Dorsolateral prefrontal cortex (tissue), 122 donors: ENCODE measurements at places on chromosomes 4 and X.

DNA sequence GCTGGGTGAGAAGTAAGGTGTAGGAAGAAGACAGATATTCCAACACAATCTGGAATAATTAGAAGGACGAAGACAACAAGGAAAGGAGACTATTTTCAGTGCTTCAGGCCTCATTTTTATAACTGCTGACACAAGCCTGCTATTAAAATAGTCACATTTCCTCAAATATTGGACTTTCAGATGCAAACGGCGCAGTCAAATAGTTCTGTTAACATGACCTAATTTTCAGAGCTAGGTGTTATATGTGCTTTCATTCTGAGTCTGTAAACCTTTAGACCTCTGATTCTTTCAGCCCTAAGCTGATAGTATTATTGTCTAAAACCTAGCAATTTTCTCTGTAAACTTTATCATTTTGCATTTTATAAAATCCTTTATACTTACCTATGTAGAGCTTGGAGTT is 261.5 kb downstream of the IL1RAPL1 start:
- DNase-seq = no peak

GRCh38 chr4:186486172-186486571 is 69.2 kb downstream of the MTNR1A start:
- peak; percentile 7 for DNase-seq

DNA sequence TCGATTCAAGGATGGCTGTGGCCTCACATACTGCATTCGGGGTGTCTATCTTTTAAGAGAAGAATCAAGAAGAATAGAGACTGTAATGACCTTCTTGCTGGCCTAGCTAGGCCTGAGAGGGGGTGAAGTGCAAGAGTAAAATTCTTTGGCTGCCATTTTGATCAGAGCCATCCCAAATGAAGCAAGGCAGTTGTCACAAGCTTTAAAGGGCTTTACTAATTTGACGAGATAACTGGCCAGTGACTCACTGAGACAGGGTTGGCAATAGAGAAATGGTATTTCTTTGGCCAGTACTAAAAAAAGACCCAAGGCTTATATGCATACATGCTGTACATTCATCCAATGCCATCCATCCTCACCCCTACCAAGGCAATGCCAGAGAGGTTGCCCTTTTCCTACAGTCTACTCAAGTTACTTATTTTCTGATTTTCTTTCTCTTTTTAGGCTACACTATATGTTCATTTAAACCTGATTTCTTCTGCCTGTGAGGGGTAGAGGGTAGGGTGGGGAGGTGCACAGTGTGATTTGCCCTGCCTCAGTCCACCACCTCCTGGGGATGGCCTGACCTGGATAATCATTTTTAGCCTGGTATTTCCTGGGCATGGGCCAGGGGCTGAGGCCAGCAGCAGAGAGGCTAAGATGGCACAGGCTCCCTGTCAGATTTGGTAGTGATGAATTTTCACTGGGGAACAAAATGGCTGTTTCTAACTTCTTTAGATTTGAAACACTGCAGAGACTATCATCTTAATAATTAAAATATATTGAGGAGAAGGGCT is 32.2 kb downstream of the ATG4A start:
- DNase-seq = no peak

- no peak for DNase-seq
Observed at GRCh38 chrX:9860826-9861225, 74.6 kb downstream of the SHROOM2 start.

DNA sequence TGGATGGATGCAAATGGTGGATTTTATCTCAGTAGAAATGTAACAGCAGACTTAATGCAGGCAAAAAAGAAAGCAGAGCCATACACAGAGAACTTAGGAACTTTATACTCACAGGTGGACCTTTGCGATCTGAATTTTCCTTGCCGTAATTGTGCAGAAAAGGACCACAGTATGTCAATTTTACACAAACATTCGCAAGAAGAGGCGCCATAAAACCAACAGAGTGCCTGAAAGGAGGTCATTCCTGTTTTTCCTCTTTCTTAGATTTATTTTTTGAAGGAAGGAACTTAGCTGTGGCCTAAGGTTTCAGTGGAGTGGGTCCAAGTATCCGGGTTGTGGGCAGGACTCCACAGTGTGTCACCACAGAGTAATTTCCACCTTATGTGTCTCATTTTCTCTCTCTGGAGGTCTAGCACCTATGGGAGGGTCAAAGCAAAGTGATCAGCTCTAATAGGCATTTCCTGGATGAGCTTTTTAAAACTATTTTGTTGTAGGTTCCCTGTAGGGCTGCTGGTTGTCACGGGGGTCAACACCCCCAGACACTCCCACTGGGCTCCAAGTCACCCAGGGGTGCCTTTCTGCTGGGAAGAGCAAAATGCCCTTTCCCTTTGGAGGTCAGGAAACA is 24.7 kb upstream of the PBDC1 start:
- no peak for DNase-seq

DNA sequence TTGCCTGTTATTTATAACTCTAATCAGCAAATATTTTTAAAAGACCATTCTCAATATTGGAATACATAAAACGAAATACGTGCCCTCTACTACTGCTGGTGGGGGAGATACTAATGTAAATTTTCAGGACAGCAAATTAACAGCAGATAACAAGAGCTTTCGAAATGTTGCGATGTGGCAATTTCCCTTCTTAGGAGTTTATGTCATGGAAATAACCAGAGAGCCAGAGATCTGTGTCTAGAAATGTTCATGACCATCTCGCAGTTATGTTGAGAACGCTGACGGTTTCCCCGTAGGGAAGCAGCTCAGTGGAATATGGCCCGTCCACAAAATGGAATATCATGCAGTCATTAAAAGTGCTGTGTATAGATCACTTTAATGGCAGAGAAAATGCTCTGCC is 238.4 kb upstream of the PSAPL1 start:
- DNase-seq = no peak

DNA sequence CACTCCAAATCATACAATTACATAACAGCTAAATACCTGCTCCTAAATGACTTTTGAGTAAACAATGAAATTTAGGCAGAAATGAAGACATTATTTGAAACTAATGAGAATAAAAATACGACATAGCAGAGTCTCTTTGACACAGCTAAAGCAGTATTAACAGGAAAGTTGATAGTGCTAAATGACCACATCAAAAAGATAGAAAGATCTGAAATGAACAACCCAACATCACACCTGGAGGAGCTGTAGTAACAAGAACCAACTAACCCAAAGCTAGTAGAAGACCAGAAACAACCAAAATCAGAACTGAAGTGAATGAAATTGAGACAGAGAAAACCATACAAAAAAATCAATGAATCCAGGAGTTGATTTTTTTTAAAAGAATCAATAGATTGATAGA is 257.8 kb downstream of the ARAP2 start:
- no peak for DNase-seq

GRCh38 chrX:111040377-111041017 is 55.5 kb upstream of the PAK3 start:
- DNase-seq = no peak

- peak; percentile 84 for DNase-seq
Observed at GRCh38 chr4:41256740-41257256, at the start of gene UCHL1. UCHL1 (plus strand) TSS chr4:41256928; CDS start chr4:41256977, 49 bp downstream.

DNA sequence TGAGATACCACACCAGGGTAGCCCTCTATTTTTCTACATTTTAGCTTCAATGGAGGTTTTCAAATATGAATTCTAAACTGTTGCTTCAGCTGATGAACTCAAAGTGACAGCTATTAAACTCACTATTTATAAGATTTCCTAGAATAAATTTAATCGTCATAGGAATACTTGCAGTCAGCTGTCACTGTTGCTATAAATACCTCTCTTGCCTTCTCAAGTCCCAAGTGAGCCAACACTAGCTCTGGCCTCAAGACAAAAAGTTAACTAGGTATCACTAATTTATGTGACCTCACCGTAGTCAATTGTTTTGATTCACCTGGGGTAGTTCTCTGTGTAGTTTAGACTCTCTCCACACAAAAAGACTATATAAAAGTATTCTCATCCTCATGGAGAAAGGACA is 34.3 kb upstream of the PROM1 start:
- no peak for DNase-seq

DNA sequence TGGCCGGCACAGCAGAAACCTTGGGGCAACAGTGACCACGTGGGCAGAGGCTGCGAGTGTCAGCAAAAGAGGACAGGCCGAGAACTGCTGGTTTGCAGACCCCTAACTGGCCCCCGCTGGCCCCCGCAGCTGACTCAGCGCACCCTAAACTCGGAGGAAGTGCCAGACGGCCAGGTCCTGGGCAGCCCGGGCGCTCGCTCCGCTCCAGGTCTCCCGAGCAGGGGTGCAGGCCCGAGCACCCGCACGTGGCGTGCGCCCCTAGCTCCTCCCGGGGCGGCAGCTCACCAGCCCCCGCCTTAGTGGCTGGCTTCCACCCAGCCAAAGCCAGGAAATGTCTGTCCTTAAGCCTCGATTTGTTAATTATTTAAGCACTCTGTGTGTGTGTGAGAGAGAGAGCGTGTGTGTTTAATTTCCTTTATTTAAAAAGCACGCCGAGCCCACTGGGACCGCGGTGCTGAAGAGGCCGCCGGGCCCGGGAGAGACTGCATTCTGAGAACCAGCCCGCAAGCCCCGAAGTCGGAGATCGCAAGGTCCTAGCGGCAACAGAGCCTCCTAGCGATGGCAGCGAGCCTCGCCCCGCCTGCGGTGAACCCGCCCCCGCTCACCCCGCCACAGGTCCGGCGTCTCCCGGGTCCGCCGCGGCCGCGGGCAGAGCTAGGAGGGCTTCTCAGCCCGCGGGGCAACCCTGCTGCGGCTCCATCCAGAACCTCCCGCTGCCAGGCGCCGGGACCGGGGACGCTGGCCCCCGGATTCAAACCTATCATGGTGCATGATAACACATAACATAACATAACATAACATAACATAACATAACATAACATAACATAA is 45.9 kb upstream of the CDKN2AIP start:
- DNase-seq = peak; percentile 45

- DNase-seq = no peak
Observed at GRCh38 chrX:13013363-13014110, 30.9 kb downstream of the FAM9C start.

- DNase-seq = no peak
Observed at GRCh38 chr4:84681486-84682274, 98.8 kb downstream of the CDS1 start.

DNA sequence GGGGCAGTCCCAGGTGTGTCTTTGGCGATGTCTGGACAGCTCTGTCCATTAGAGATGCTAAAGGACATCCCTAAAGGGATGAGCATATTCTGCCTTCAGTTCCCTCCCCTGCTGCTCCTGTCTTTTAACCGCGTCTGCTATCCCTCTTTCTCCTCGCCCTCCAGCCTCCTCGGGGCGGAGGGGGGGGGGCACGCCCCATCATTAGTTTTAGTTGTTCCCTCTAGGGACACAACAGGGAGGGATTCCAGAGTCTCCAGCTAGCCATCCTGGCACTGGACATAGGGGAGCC is 1.1 kb downstream of the MSL3 start:
- no peak for DNase-seq

GRCh38 chrX:45972636-45973035 is 572.6 kb downstream of the ZNF674 start:
- DNase-seq = no peak

- no peak for DNase-seq
Observed at GRCh38 chrX:85569686-85570085, 190.2 kb upstream of the POF1B start.

DNA sequence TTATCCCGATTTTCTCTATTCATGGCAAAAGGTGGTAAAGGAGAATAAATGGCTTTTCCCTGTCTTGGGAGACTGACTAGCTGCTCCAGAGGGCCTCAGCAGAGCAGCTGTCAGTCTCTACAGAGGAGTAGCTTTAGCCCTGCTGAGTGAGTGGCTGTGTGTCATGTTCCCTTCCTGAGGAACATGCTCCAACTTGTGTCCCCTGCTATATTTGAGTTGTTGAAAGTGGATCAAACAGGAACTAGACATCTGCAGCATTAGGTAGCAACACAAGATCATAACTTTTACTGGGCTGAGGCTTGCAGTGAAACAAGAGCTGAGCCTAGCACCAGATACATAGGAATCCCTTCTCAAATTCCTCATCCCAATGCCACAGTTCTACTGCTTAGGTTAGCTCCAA is 26.7 kb upstream of the PLAC1 start:
- DNase-seq = no peak

DNA sequence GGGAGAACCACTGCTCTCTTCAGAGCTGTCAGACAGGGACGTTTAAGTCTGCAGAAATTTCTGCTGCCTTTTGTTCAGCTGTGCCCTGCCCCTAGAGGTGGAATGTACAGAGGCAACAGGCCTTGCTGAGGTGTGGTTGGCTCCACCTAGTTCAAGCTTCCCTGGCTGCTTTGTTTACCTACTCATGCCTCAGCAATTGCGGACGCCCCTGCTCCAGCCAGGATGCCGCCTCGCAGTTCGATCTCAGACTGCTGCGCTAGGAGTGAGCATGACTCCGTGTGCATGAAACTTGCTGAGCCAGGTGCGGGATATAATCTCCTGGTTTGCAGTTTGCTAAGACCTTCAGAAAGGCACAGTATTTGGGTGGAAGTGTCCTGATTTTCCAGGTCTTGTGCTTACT is 70.9 kb downstream of the MAGEB5 start:
- no peak for DNase-seq

DNA sequence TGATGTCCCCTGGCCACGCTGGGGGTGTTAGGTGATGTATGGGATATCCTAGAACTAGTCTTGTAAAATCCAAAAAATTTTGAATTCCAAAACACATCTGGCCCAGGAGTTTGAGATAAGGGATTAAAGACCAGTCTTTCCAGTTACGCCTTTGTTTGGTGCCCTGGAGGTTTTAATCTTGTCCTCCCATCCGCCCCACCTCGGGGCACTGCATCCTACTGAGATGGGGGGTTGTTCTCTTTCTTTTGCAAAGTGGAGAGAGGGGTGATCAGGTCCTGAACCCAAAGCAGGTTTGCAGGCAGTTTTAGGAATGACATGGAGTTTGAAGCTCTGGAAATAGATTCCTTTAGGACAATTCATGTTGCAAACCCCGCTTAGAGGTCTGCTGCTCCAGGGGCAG is 1.8 kb downstream of the SUV39H1 start:
- no peak for DNase-seq

DNA sequence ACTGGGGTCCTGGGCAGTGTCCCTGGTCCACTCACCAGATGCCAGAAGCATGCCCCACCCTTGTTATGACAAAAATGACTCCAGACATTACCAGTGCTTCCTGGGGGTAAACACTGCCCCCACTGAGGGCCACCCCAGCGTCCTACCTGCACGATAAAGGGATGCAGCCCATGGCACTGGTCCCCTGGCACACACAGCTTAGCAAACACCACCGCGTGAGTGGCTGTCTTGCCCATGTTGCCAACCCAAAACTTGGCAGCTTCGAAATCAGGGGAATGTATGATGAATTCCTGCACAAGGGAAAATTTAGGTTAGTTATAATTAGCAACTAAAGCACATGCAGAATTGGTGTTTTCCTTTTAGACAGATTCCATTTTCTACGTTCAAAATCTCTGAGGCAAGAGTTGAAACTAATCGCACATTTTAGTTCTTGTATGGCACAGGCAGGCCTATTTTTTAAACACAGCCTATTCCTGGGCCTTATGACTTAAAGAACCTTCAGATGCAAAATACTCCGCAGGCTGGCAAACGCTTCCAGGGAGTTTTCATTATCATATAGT is 30.4 kb downstream of the ACOX3 start:
- DNase-seq = no peak

GRCh38 chr4:19936476-19936875 is 315.2 kb upstream of the SLIT2 start:
- no peak for DNase-seq

GRCh38 chrX:39227371-39227770 is 426.1 kb downstream of the MID1IP1 start:
- DNase-seq = no peak
